ENCODE measurements at places on chromosomes 3 and 15. TPM values are rescaled to one million over a fixed set of nuclear protein-coding genes. Genes with fewer than 3 reads are reported as not detected.

- no peak for DNase-seq
- H3K36me3 ChIP-seq: no peaks in the 10 kb centered on the region
- H3K27ac ChIP-seq: no peak overlapping the region
- H3K4me3 ChIP-seq: no peak overlapping the region
- H3K27me3 ChIP-seq: no peaks in the 10 kb centered on the region
Measured at GRCh38 chr3:132804498-132804897, 82.3 kb upstream of the NPHP3 start.

DNA sequence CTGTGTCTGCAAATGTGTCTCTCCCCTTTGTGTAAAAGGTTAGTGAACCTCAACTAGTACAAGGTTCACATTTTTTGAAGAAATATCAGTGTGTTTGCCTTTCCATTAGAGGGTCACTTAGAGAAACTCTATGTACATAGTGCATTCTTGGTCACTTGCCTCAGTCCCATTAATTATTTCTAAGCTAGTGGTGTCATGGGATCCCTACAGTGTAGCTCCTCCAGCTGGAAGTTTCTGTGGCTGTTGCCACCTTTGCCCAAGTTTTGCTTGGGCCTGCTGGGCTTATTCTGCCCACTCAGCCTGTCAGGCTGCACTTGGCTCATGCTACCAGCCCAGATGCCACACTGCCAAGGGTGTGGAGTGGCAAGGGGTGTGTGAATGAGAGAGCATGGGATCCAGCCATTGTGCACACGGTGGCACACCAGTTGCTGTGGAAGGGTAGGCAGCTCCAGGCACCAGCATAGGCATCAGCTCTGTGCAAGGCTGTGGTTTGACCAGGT, 161.7 kb downstream of the ARPP21 start:
- H3K36me3 ChIP-seq: no peaks in the 10 kb centered on the region
- no peak overlapping the region for H3K27ac ChIP-seq
- H3K27me3 ChIP-seq: no peaks in the 10 kb centered on the region
- no peaks in the 10 kb centered on the region for H3K4me1 ChIP-seq

DNA sequence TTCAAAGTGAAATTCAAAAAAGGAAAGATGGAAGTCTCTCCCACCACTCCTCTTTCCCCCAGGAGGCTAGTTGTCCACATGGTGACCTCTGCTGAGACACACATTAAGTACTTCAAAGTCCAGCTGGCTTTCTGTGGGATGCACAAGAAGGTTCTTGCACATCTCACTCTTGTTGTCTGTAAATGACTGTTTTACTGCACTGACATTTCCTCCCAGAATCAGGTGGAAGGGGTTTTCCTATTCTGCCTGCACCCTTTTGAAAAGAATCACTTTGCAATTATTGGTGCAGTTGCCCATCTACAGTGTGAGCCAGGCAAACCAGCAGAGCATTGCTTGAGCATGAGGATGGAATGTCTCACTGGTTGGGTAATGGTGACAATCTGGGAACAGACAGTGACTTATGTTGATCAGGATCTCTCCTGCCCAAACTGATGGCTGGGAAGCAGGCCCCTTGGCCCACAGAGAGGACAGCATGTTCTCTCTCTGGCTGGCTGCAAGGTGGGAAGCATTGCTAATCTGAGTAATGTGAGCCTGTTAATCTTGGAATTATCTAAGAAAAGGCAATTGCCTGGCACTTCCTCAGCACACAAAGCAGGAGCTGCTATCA, 347.7 kb upstream of the SATB1 start:
- no peak overlapping the region for H3K4me3 ChIP-seq
- no peak overlapping the region for H3K27ac ChIP-seq
- no peaks in the 10 kb centered on the region for H3K36me3 ChIP-seq
- no peaks in the 10 kb centered on the region for H3K4me1 ChIP-seq
- no peak for DNase-seq

- no peak overlapping the region for H3K4me3 ChIP-seq
- H3K36me3 ChIP-seq: no peaks in the 10 kb centered on the region
- H3K27me3 ChIP-seq: no peaks in the 10 kb centered on the region
- peak; percentile 88 for DNase-seq
- peak overlapping the region; percentile 98 for H3K27ac ChIP-seq
- peaks cover 80% of the 10 kb centered on the region for H3K4me1 ChIP-seq
Measured at GRCh38 chr3:16069149-16069922, 105.1 kb upstream of the GALNT15 start.

DNA sequence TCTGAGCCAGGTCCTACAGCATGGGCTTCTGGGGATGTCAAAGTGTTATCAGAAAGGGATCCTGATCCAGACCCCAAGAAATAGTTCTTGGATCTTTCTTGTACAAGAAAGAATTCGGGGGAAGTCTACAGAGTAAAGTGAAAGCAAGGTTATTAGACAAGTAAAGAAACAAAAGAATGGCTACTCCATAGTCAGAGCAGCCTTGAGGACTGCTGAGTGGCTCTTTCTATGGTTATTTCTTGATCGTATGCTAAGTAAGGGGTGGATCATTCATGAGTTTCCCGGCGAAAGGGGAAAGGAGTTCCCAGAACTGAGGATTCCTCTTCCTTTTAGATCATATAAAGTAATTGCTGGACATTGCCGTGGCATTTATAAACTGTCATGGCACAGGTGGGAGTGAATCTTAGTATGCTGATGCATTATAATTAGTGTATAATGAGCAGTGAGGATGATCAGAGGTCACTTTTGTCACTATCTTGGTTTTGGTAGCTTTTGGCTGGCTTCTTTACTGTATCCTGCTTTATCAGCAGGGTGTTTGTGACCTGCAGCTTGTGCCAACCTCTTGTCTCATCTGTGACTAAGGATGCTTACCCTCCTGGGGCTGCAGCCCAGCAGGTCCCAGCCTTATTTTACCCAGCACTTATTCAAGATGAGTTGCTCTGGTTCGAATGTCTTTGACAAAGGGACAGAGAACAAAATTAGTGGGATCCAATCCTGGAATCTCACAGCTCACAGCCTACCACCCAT, 41.0 kb downstream of the CRYGS start:
- H3K4me1 ChIP-seq: no peaks in the 10 kb centered on the region
- no peaks in the 10 kb centered on the region for H3K36me3 ChIP-seq
- DNase-seq: no peak
- H3K27me3 ChIP-seq: peaks cover 30% of the 10 kb centered on the region
- H3K4me3 ChIP-seq: no peak overlapping the region

DNA sequence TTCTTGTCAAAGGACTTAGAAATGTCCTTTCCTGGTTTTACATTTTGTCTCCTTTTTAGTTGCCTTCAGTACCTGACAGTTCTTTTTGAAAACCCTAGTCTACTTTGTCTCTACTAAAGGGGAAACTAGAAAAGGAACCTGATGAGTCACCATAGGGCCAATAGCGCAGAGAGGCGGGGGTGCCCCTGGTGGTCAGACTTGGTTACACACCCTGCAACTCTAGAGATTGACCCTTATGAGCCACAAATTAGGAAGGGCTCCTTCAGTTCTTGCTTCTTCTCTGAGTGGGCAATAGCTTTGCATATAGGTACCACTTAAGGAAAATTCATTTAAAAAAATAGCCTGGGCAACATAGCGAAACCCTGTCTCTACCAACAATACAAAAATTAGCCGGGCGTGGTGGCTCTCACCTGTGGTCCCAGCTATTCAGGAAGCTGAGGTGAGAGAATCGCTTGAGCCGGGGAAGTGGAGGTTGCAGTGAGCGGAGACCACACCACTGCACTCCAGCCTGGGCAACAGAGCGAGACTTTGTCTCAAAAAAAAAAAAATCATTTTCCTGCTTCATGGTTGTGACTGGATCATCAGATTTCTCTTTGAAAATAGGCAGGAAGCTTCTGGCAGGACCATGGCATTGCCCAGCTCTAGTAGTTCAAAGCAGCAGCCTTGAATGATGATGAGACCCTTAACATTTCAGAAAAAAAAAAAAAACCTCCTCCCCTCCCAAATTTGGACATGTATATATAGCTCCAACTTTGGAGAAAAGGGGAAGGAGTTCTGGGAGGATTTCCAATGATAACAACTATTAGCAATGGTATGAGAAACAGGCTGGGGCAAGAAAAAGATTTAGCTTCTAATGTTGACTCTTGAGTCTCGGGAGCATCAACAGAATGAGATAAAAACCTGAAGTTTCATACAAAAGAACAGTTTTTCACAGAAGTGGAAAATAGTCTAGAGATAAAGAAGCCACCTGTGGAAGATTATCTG, 45.2 kb upstream of the RASA2 start:
- H3K27me3 ChIP-seq: no peaks in the 10 kb centered on the region
- peaks cover 12% of the 10 kb centered on the region for H3K4me1 ChIP-seq
- H3K27ac ChIP-seq: no peak overlapping the region
- no peak overlapping the region for H3K4me3 ChIP-seq
- H3K36me3 ChIP-seq: peaks cover 25% of the 10 kb centered on the region

DNA sequence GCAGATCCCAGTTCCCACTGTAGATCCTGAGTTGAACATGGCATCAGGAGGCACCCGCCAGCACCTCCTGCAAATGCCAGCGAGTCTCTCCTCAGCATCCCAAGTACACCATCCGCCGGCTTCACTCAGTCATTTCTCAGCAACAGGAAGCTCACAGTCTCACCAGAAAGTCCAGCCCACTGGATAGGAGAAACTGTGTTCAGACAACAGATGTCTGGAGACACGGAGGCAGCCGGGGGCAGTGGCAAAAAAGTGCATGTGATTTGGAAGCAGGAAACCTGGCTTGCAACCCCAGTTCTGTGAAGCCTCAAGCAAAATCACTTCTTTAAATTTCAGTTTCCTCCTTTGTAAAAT, 68.7 kb downstream of the SRGAP3 start:
- H3K27me3 ChIP-seq: no peaks in the 10 kb centered on the region
- H3K4me3 ChIP-seq: no peak overlapping the region
- no peaks in the 10 kb centered on the region for H3K36me3 ChIP-seq
- H3K4me1 ChIP-seq: peaks cover 15% of the 10 kb centered on the region

GRCh38 chr3:62119139-62119538, 254.2 kb downstream of the FEZF2 start:
- no peaks in the 10 kb centered on the region for H3K4me1 ChIP-seq
- H3K27ac ChIP-seq: no peak overlapping the region
- no peaks in the 10 kb centered on the region for H3K36me3 ChIP-seq
- no peak overlapping the region for H3K4me3 ChIP-seq
- no peak for DNase-seq
- no peaks in the 10 kb centered on the region for H3K27me3 ChIP-seq

The CEMIP gene
- 2.2 TPM for polyA plus RNA-seq

The CSPG5 gene
- polyA plus RNA-seq: 0.03 TPM

The SATB1 gene
- polyA plus RNA-seq: 7.8 TPM

Measured in keratinocyte (primary cell).